WERI-Rb-1 (cell line): ENCODE measurements at places on chromosomes 1 and 21.

- DNase-seq, result no peak
Measured at GRCh38 chr1:8540261-8540941, 222.5 kb downstream of the SLC45A1 start.

DNA sequence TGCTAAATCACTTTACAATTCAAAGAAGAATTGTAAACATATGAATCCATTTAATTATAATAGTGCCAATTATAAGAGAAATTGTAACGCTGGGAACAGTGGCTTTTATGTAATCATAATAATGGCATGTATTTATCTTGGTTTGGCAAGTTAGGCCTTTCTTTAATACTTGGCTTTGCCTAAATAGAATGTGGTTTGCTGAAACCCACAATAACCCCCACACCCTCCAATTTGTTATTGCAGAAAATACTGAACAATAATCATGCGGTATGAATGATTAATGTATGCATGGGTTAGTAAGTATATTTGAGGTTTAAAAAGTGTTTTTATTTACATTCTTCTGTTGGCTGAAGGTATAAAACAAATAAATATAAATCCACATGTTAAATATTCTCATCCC lies 138.2 kb downstream of the NFIA start:
- DNase-seq, result no peak

GRCh38 chr1:119097380-119097779 lies 43.1 kb downstream of the WARS2 start:
- no peak for DNase-seq

DNA sequence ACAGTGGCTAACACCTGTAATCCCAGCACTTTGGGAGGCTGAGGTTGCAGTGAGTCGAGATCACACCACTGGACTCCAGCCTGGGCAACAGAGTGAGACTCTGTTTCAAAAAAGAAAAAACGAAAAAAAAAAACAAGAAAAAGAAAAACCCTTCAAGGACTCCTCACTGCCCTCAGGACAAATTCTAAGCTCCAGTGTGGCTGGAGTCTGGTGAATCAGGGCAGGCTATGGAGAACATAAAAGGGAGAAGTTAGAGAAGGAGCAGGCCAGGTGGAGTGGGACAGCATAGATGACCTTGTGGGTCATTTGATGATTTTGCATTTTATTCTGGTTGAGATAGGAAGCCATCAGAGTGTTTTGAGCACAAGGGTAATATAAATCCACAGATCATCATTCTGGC lies 12.5 kb upstream of the UAP1 start:
- DNase-seq, result no peak

DNA sequence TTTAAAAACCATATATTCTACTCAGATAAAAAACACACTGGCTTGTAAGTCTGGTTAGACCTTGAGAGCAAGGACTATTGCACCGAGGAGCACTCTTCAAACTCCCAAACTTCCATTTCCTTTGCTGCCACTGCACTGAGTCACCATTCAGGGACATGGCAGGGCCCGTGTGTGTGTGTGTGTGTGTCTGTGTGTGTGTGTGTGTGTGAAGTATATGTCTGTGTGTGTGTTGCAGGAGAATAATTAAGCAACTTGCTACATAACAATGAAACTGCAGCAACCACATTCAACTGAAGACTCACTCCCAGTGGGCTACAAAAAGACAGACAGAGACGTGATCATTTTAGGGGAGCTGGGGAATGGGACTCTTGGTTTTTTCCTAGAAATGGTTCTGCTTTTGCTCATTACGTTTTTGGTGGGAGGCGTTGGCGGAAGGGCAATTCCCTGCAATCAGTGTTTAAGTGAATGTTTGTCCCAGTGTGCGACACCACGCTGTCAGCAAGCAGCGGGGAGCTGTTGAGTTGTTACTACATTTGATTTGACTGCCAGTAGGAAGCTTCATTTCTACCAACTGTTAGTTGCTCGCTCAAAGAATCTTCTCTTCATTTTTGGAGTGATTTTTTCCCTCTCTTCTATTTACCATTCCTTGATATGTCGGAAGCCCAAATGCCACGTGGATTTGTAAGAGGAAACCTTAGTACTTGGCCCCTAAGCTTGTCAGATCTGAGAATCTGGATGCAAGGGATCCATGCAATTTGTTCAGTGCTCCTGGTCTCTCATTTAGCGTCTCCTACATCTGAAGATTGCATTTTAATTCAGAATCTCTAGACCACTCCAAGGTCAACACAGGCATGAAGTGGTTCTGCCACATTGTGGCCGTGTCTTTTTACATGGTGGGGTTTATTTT lies 36.1 kb downstream of the ESRRG start:
- DNase-seq, result peak; percentile 52

GRCh38 chr1:30889511-30889910 lies 19.0 kb downstream of the SDC3 start:
- no peak for DNase-seq

DNA sequence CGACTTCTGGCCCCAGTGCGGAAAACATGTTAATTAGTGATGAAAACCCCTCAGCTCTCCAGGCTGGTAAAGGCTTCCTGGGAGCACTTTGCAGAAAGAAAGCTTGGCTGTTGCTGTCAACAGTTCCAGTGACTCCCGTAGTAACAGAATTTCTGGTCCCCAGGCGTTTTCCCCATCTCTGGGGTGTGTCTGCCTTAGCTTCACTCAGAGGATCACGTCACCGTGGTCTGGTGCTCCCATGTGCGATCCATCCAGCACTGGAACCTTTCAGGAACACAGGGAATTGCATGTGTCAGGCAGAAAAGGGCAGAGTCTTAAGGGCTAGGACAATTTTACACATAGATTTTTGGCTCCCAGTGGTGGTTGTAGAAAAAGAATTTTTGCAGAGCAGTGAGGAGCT lies 470.4 kb upstream of the USP24 start:
- no peak for DNase-seq

DNA sequence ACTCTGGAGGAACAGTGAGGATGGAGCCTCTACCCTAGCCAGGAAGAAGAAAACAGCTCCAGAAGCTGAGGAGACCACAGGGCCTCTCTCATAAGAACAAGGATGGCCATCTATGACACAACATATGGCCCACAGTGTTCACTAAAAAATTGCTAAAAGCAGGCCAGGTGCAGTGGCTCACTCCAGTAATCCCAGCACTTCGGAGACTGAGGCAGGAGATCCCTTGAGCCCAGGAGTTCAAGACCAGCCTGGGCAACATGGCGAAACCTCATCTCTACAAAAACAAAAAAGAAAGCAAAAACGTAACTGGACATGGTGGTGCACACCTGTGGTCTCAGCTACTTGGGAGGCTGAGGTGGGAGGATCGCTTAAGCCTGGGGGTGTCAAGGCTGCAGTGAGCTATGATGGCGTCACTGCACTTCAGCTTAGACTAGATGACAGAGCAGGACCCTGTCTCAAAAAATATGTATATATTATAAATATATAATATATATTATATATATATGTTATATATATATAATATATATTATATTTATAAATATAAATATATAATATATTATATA lies 103.1 kb downstream of the TOMM20 start:
- no peak for DNase-seq

DNA sequence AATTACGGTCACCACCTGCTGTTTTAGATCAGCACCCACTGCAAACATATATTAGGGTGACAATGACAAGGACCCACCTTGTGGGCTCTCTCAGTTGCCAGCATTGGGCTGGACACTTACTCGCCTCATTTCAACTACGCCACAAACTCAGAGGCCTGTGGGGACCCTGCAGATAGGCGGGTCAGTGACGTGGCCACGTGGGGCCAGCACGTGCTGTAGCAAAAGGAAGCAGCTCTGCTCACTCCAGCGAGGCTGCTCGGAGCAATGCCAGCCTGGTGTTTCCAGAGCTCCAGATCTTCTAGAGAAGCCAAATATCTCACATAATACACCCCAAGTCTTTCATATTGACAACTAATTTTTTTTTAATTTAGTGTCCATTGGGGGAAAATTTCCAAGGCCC lies 76.7 kb upstream of the TMEM51 start:
- no peak for DNase-seq

GRCh38 chr1:67536957-67537666 lies 106.9 kb upstream of the SERBP1 start:
- DNase-seq, result no peak

DNA sequence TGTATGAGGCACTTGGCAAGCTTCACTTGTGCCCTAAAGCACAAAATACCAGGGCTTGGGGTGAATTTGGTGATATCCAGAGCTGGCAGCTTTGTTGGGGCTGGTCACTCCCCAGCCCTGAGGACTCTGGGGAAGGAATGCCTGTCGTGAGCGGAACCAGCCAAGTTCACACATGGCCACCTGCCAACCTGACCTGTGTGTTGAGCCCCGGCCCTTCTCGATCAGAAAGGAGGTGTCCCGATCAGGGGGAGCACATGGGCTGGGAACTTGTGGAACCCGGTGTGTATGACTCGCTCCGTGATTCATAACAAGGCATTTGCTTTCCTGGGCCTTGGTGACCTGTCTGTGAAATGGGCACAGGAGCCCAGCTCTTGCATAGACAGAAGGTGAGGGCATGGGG lies 43.1 kb downstream of the AGPAT3 start:
- no peak for DNase-seq

DNA sequence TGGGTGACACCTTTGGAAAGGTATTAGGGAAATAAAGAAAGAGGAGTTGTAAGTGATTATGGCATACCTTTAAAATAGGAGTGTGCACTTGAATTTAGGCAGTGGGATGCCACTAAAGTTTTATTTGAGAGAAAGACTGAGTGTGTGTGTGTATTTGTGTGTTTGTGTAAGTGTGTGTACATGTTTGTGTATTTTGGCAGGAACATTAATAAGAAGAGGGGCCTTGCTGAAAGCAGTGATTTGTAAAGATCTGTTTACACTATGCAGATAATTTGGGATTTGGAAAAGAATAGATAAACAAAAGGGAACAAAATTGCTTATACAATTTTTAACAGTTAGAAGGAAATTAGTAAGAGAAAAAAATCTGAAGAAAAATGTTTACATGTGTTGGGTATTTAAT lies 120.8 kb downstream of the GPR52 start:
- no peak for DNase-seq

DNA sequence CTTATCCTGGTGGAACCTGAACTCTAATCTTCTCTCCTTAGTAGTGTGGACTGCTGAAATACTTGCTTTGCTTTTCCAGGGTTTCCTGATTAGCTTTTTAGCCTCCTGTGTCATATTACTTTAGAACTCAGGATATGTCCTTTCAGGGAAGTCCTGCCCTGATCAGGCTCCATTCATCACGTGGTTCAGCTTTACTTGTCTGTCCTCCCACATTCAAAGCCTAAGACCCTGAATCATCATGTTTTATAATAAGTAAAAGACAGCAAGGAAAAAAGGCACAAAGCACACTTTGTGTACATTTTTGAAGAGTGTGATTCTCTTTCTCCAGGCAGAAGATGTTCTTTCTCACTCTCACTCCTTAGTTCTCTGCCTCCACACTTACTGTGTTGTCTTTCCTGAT lies 70.6 kb downstream of the PATJ start:
- no peak for DNase-seq

- DNase-seq, result no peak
Measured at GRCh38 chr1:153882296-153882912, 40.4 kb downstream of the GATAD2B start.

DNA sequence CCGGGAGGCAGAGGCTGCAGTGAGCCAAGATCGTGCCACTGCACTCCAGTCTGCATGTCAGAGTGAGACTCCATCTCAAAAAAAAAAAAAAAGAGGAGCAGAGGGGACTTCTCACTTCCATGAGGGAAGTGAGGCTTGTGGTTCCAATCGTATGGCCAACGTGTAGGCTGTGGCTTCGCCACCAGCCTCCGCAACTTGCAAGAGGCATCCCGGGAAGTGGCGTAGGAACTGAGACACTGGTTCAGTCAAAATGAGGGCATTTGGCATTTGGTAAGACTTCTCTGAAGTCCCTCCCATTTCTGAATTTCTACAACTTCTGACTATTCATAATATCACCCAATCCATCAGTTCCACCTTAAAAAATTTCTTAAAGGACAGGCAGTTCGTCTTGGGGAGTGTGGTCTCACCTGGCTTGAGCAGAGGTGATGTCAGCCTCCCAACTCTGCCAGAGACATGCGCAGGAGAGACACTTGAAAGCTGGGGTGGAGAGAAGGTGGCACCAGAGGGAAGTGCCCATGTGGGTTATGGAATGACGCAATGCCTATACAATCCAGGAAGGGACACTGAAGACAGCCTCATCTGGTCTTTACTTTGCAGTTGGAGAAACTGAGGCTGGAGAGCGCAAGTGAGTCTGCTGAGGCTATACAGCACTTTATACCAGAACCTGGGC lies 17.2 kb downstream of the KAZN start:
- no peak for DNase-seq

DNA sequence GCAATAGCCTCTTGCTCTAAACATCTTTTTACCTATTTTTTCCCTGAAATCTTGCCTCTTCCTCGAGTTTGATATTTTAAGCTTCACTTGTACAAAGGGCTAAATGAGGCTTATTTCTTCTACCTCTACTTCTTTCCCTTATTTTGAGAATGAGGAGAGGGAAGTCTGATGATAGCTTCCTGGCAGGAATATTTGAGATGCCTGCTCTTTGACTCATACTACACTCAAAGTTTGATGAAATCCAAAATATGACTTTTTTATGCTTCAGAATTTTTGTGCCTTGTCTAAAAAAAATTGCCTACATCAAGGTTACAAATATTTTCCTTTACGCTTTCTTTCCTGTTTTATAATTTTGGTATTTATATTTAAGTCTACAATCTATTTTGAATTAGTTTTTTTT lies 624.4 kb upstream of the PLXNA2 start:
- DNase-seq, result no peak

- no peak for DNase-seq
Measured at GRCh38 chr1:16293538-16293937, 56.6 kb upstream of the CPLANE2 start.

- DNase-seq, result no peak
Measured at GRCh38 chr21:8991968-8992621, 1529.3 kb upstream of the TPTE start.

- DNase-seq, result no peak
Measured at GRCh38 chr1:25650289-25650576, 33.6 kb downstream of the MAN1C1 start.

DNA sequence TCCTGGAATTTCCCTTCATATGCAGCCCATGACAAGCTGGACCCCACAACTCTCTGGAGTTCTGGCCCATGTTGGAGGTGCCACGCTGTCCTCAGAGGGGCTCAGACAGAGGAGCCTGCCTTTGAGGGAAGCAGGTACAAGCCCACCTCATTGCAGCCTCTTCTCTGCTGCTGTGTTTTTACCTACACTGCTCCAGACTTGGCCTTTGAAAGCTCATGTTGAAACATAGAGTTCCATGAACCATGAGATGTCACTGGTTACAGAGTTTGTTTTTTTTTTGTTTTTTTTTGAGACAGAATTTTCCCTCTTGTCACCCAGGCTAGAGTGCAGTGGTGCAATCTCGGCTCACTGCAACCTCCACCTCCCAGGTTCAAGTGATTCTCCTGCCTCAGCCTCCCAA lies 22.1 kb upstream of the ZBTB21 start:
- no peak for DNase-seq

DNA sequence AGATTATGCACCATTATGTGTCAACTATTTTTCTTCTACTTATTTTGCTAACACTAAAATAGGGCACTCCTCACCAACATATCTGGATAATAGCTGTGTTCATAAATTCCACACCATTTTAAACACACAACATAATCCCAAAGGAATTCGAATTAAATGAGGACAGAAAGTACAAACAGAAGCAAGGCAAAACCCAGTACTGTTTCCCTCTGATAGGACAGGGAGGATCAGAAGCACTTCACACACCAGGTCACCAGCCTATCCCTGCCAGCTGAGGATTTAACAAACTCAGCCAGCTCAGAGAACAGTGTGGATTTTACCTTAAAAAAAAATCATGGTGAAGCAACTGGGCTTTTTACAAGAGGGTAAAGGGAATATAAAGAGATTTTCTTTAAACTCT lies 20.0 kb downstream of the CRYZ start:
- no peak for DNase-seq

GRCh38 chr21:28523367-28523766 lies 469.3 kb downstream of the LTN1 start:
- no peak for DNase-seq

GRCh38 chr1:237864338-237865244 lies 26.1 kb downstream of the ZP4 start:
- DNase-seq, result peak; percentile 82
